ENCODE measurements at places on chromosomes 4 and X.

DNA sequence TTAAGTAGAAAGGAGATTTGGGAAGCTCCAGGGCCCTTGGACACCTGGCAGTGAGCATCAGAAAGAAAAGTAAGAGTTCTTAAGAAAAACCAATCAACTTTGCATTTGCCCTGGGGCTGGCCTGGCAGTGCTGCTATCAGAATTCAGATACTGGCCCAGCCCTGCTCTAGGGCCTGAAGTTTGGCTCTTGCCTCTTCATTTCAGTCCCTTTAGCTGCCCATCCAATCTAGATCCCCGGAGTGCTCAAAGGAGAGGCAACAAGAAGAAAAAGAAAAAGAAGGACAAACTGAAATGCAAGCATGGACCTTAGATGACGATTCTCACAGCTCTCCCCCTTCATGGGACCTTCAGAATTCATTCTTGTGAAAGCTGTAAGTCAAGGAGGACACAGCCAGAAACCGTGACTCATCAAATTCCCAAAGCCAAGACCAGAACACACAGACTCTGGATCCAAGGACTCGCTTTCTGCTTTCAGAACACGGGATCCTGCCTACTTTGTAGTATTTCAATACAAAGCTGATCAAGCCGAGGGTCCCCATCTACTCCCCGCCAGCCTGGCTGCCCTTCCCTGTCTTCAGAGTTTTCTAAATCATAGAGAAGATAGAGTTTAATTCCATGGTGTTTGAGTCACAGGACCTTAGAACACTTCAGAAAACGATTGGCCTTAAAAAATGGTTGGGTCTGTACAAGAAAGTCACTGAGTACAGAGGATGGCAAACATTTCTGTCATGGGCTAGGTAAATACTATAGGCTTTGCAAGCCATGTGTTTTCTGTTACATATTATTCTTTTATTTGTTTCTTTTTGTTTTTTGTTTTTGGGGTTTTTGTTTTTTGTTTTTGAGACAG is 103.7 kb downstream of the RBM47 start:
- DNase-seq: no peak

GRCh38 chrX:22073928-22074327 is 41.8 kb downstream of the PHEX start:
- no peak for DNase-seq

GRCh38 chr4:127149086-127149485 is 483.7 kb upstream of the INTU start:
- no peak for DNase-seq

DNA sequence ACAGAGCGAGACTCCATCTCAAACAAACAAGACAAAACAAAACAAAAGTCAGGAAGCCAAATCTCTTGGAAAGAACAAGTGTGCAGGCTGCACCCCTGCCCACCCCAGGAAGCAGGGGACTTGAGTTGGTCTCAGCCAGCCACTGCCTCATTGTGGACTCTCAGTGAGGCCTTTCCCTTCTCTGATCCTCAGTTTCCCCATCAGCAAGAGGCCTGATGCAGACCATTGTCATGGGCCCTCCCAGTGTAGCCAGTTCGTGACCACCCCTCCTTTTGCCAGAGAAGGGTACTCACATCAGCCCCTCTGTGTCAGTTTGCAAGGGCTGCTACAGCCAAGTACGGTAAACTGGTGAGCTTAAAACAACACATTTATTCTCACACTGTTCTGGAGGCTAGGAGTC is 48.9 kb upstream of the MAMLD1 start:
- no peak for DNase-seq

DNA sequence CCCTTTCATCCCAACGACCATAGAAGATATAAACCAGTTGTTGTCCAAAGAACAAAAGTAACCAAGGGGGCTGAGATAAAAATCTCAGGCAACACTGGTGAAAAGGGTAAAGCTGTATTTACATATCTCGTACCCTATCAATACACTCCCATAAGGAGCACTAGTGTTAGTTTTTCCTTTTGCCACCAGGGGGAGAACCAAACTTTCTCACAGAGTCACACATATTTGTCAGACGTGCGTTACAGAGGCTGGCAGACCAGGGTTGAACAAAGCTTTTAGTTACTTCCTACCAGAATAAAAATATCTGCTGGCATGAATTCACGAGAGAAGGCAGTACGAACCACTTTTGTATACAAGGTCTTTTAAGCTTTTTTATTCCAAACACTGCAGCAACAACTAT is 88.3 kb downstream of the AMELX start:
- peak; percentile 50 for DNase-seq

DNA sequence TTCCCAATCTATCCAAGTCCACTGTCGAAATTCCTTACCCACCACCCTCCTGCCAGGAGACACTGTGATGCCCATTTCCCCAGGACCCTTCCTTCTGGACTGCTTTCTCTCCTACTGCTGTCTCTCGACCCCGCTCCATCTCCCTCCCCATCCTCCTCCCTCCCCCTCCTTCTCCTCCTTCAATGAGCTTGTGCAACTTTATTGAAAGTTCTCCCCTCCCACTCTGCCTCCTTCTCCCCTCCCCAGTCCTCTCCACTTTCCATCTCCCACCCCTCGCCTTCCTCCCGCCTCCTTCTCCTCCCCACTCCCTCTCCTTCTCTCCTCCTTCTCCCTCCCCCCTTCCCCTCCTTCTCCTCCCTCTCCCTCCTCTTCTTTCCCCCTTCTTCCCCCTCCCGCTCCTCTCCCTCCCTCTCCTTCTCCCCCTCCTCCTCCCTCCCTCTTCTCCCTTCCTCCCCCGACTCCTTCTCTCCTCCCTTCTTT is 116.6 kb upstream of the FAT1 start:
- DNase-seq: no peak

DNA sequence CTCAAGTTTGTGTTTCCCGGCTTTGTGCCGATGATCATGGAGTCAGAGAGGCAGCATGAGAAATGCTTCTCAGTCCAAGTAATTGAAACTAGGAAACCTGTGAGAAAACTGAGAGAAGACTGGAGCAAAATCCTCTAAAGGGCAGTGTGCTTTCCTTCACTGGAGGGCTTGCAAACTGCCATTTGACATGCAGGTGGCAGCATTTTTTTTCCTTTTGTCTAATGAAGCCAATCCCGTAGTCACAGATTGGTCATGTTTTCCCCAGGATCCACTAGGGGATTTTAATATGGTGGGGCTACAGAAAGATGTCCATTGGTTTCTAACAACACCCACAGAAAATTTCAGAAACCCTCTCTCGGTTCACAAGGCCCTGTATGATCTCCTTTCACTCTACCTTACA is 117.4 kb upstream of the NUDT10 start:
- no peak for DNase-seq

GRCh38 chr4:113783701-113784100 is 22.2 kb upstream of the CAMK2D start:
- no peak for DNase-seq

GRCh38 chrX:130793975-130794374 is 109.0 kb downstream of the ENOX2 start:
- DNase-seq: no peak

DNA sequence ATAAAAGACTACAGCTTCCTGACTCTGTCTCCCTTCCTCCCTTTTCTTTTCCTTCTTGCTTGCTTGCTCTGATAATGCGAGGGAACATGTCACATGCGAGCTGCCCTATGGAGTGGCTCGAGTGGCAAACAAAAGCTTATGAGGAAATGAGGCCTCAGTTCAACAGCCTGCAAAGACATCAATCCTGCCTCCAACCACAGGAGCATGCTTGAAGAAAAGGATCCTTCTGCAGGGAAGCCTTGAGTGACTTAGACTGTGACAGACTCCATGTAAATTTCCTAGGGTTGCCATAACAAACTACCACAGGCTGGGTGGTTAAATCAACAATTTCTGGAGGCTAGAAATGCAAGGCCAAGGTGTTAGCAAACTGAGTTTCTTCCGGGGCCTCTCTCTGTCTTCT is 152.5 kb downstream of the NR3C2 start:
- DNase-seq: no peak

- no peak for DNase-seq
These were observed 5.1 kb upstream of the MYOZ2 start for GRCh38 chr4:119130365-119131065.

DNA sequence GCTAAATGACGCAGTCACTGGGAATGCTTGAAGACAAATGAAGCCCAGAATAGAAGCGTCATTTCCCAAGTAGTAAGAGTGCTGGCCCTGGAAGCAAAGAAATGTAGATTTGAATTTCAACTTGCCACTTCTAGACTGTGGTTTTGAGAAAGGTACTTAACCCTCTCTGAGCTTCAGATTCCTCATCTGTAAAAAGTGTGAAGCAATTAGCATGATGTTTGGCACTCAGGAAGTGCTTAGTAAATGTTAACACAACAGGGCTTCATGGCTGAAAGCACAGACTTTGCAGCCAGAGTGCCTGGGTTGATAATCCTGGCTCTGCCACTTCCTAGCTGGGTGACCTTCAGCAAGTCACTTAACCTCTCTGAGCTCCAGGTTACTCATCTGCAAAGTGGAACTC is 147.4 kb upstream of the RPS6KA3 start:
- DNase-seq: no peak

- no peak for DNase-seq
These were observed 36.1 kb downstream of the HDAC8 start for GRCh38 chrX:72536542-72536941.

DNA sequence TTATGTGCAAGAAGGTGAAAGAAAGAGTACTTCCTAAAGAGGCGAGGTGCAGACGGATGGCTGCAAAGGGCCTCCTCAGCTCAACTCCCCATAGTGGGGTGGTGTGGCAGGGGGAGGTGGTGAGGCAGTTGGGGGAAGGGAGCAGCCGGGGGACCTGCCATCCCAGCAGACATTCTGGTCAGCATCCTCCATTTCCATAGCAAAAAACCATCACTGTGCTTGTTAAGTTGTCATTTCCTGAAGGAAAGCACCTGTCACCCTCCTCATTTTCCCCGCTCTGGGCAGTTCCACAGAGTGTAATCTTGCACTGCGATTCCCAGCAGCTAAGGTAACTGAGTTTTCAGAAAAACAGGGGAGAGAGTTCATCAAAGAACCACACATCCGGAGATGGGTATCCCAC is 51.5 kb downstream of the TSPAN5 start:
- no peak for DNase-seq

DNA sequence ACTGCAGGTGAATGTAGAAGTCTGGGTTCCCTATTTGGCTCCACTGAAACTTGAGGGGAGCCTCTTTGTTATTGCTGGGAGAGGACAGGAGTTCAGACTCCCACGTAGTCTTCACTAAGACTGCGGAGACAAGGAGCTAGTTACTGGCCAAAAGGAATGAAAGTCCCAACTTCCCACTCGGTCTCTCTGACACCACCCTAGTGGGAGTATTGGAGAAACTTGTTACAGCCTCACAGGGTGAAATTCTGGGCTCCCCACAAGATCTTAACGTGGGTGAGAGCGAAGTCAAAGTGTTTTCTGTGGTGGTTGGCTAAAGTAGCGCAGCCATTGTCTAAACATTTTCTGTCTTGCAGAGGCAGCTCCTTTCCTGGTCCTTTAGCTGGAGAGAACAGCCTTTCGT is 13.5 kb downstream of the MYOZ2 start:
- no peak for DNase-seq

GRCh38 chr4:85391589-85392410 is 83.2 kb upstream of the ARHGAP24 start:
- DNase-seq: no peak

DNA sequence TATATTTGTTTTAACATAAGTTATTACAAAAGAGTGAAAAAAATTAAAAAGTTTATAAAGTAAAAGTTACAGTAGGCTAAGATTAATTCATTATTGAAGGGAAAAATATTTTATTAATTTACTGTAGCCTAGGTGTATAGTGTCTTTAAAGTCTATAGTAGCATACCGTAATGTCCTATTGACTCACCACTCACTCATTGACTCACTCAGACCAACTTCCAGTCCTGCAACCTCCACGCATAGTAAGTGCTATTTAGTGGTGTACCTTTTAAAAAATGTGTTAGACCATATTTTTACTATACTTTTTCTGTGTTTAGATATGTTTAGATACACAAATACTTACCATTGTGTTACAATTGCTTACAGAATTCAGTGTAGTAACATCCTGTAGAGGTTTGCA is 841.1 kb downstream of the CENPC start:
- DNase-seq: no peak

GRCh38 chr4:93152491-93152890 is 676.1 kb upstream of the ATOH1 start:
- DNase-seq: no peak

DNA sequence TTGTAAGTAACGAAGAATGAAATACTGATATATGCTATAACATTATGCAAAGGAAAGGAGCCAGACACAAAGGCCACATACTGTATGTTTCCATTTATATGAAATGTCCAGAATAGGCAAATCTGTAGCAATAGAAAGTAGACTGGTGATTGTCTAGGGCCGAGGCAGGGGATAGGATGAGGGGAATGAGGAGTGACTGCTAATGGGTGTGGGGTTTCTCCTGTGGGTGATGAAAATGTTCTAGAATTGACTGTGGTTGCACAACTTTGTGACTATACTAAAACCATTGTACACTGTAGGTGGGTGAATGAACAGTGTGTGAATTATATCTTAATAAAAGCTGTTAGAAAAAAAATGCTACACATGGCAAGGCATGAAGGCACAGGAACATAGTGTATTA is 19.9 kb upstream of the SUPT20HL1 start:
- DNase-seq: no peak

GRCh38 chrX:115968436-115969252 is 201.9 kb upstream of the AGTR2 start:
- no peak for DNase-seq

DNA sequence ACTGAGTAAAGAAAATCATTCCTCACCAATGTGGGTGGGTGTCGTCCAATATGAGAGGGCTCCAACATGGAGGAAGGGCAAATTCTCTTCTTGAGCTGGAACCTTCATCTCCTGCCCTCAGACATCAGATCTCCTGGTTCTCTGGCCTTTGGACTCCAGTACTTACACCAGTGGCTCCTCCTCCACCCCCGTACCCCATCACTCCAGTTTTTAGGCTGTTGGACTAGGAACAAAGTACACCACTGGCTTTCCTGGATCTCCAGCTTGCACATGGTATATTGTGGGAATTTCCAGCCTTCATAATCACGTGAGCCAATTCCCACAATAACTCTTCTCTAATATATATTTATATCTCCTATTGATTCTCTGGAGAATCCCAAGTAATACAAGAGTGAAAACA is 196.9 kb downstream of the PDHA2 start:
- no peak for DNase-seq

- no peak for DNase-seq
These were observed 1131.6 kb upstream of the PCDH7 start for GRCh38 chr4:29588617-29589016.

DNA sequence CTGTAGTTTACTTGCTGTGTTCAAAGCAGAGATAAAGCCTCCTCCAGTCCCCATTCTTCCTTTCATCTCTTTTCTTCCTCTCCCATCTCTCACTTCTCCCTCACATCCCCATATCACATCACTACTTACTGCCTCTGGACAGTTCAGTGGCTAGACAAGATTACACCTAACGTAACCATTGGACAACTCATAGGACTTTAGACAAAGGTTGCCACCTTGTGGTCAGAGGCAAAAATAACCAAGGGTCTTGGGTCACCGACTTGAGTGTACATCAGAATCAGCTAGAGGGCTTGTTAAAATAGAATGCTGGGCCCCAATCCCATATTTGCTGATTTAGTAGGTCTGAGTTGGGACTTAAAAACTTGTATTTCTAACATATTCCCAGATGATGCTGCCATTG is 109.3 kb upstream of the DGKK start:
- DNase-seq: peak; percentile 55

All from activated CD4-positive, alpha-beta T cell treated with anti-CD3 and anti-CD28 coated beads, Interleukin-2, amount 50 U/mL, for 16 hours (primary cell).